ENCODE measurements at places on chromosomes 7 and 10.

DNA sequence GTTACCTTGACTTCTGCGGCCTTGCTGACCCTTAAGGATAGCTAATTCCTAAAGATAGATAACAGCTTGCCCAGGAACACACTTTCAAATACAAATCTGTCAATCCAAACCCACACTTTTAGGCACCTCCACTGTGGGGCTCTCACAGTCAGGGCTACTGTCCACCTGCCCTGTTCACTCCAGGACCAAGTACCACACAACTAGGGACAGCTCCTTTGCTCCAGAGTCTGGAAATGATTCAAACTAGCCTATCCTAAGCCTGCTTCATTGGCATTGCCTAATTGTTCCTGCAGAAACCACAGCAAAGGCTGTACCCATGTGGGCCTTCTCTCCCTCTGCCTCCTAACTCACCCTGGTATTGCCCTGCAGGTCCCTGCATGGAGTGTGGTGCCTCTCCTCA is 538.9 kb upstream of the IGFBP3 start:
- DNase-seq, result no peak

DNA sequence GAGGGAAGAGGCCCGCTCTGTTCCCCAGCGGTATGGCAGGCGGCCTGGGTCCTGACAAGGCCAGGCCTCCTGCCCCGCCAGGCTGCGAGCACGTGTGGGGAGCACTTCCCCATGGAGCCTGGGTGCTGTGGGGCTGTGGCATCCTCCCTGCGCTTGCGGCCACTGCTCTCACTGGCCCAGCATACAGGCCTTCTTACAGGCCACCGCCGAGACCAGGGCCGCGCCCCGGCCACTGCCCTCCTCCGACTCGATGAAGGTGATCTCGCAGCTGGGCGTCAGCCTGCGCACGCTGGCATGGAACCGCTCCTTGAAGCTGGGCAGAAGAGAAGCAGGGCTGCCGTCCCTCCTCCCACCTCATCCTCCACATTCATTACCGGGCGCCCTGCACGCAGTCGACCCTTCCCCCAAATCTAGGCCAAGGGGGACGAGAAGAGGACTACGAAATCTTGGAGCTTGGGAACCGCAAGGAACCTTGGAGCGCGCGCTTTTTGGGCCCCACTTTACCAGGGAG is 3.9 kb upstream of the MYL7 start:
- no peak for DNase-seq

- DNase-seq, result no peak
Measured at GRCh38 chr7:37357637-37357996, 91.0 kb downstream of the ELMO1 start.

DNA sequence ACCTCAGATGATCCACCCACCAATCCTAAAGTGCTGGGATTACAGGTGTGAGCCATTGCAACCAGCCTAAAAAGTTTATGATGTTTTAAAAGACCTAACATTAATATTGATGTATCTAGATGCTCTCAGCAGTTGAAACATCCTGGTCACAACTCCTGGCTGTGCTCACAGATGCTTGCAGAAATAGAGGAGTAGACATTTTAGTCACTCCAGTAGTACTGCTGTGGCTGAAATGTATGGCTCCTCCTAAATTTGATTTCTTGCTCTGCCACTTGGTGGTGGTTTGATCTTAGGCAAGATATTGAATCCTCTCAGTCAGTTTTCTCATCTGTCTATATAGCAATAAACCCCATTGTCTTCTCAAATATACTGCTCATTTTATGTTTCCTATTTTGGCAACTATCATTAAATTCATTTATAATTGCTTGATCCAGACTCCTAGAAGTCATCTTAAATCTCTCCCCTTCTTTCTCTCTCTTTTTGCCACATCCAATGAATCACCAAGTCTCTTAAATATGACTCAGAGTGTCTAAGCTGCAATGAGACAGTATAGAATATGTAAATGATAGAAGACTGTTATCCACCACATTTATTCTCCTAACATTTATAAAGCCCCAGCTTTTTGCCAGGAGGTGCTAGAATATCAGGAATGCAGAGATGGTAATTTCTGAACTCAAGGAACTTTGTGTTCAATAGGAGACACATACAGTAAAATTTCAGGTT is 78.1 kb upstream of the NRBF2 start:
- DNase-seq, result no peak

DNA sequence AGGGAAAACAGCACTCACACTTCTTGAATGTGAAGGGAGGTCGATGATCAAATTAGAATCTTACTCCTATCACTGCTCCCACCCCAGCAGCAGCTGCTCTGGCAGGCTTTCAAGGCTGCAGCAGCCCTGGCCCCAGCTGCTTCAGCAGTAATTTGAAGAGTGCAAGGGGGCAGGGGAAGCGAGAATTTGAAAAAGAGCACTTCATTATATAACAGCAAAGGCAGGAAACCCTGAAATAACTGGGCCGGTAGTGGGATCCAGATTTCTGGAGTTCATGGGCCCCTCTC is 44.9 kb downstream of the MYPN start:
- DNase-seq, result peak; percentile 9

GRCh38 chr7:47045207-47046051 is 536.5 kb downstream of the TNS3 start:
- DNase-seq, result no peak
